Fibroblast of the aortic adventitia (primary cell): ENCODE measurements at places on chromosomes 13 and 19. TPM values are rescaled to one million over a fixed set of nuclear protein-coding genes. Genes with fewer than 3 reads are reported as not detected.

The ZNF230 gene
- total RNA-seq, result 5.2 and 6.1 TPM in 2 replicates

The PRTN3 gene
- total RNA-seq, result not detected in 2 replicates

The LGALS14 gene
- total RNA-seq, result not detected in 2 replicates

The CPB2 gene
- not detected in 2 replicates for total RNA-seq
